Posterior vena cava (tissue), 2 donors: ENCODE measurements at places on chromosomes 2 and 18.

DNA sequence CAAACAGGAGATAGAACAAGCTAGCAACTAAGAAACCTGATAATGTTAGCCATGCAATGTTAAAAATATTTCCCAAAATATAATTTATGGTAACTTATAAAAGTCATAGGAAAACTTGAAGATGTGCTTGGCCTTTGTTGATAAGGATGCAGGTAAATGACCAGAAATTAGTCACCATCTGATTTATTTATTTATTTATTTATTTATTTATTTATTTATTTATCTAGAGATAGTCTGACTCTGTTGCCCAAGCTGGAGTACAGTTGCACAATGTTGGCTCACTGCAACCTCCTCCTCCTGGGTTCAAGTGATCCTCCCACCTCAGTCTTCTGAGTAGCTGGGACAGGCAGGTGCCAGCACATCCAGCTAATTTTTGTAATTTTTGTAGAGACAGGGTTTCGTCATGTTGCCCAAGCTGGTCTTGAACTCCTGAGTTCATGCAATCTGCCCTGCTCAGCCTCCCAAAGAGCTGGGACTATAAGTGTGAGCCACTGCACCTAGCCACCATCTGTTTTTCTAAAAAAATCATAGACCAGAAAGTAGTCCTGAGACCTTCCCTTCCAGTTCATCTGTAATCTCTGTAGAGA, 109.5 kb downstream of the DHRS9 start:
- no peak for DNase-seq

DNA sequence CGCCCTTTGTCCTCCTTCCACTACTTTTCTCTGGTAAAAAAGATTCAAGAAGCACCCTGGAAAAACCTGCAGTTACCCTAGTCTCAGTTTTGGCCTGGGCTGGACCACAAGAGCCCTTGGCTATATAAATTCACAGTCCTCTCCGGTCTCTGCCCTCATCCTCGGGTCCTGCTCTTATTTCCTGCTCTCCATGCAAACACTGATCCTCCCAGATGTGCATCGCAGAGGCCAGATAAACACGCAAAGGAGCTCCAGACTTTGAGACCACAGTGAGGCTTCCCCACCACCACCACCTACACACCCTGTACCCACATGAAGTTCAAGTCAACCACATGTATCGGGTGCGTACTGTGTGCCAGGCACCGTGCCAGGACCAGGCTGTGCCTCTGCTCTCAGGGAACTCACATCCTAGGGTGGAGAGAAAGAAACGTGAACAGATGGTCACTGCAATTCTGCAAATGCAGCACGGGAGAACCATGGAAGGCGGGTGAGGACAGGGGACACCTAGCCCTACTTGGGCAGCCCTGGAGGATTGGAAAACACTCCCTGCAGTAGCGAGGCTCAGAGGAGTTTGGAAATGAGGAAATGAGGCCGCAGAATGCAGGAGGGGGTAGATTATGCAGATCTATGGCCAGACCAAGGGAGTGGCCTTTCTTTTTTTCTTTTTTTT, 7.4 kb downstream of the CTDSP1 start:
- no peak for DNase-seq

- no peak for DNase-seq
Observed at GRCh38 chr2:69054431-69054830, 41.5 kb downstream of the ANTXR1 start.

DNA sequence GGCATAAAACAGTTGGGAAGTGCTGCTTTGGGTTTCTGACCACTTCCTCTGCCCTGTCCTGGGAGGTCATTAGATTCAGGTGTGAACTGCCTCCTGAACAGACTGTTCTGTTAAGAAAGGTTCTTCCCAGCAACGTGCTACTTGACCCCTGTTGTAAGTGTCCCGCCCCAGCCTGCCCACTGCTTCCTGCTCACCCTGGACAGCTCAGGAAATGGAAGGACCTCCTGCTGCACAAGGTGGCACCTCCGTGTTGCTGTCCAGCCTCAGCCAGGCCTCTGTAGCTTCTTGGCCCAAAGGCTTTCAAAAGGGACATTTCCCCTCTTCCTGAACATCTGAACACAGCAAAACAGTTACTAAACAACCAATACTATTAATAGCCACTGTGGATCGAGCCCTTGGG, 5.3 kb downstream of the TOGARAM2 start:
- peak; percentile 78 for DNase-seq

DNA sequence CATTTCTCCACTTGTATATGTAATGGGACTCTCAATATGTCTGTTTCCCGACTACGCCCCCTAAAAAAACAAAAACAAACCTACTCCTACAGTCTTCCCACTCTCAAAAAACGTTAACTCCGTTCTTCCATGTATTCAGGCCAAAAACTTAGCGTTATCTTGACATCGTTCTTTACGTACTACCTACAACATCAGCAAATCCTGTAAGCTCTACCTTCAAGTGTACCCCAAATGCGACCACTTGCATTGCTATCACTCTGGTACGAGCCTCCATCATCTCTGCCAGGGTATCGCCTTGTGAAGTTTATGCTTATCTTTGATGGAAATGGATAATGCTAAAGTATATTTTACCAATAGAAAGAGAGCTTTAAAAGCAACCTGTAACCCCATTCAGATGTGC, 479 bp downstream of the GPATCH11 start:
- DNase-seq = no peak

DNA sequence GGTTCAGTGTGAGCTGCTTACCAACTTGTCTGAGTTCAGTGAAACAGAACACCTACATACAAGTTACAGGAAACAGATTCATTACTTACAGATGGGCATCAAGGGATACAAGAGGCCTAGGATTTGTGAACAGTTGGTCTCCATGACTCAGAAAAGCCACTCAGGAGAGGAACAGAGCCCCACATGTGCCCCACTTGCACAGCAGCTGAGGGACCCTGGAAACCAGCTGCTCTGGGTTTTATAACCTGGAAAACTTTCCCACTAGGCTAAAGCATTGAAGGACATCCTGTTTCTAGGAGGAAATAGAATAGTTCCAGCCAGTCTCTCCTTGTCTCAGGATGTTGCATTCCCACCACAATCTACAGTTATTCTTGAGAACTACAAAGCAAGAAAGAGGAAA, 530.0 kb downstream of the ZNF804A start:
- no peak for DNase-seq

DNA sequence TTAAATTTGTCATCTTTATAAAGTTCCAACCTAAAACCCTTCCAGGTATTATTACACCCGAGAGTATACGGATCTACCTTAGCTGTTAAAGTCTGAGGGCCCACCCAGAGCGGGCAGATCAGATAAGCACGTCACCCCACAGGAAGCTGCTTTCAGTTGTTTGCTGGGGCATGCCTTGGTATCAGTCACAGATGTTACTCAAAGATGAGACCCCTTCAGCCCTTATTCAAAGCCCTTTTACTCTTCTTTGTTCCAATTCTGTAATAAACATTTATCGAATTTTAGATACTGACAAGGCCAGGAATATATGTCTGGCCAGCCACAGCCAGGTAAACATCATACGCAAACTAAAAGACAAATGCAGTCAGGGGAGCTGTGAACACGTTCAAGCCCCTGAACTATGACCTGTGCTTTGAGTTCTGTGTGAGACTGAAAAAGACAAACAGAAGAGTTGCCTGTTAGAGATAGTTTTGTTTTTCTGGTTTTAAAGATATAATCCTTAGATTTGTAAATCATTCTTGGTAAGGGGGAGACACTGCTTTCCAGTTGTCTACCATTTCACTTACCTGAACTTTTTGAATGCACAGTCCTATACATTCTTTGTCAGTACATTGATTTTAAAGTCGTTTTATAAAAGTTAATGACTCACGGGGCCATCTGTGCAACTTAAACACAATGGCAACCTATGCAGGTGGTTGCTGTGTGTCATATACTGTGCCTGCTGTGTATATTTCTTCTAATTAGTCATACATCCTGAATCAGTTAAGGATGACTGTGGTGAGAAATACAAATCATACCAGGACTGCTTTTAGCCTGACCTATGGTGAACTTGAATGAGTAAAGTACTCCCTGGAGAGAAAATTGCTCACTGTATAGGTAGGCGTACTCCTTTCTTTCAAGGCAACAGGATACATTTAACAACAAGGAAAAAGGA, 100.5 kb upstream of the ITPRID2 start:
- no peak for DNase-seq

GRCh38 chr2:191515551-191515950, 162.4 kb upstream of the NABP1 start:
- DNase-seq = no peak
